ENCODE measurements at places on chromosomes 11 and 22.

GRCh38 chr11:115390441-115390840, 113.8 kb downstream of the CADM1 start:
- DNase-seq: no peak

GRCh38 chr11:1009991-1010390, 26.5 kb downstream of the MUC6 start:
- DNase-seq: no peak

GRCh38 chr11:67407688-67408163, 3.8 kb downstream of the TBC1D10C start:
- no peak for DNase-seq

DNA sequence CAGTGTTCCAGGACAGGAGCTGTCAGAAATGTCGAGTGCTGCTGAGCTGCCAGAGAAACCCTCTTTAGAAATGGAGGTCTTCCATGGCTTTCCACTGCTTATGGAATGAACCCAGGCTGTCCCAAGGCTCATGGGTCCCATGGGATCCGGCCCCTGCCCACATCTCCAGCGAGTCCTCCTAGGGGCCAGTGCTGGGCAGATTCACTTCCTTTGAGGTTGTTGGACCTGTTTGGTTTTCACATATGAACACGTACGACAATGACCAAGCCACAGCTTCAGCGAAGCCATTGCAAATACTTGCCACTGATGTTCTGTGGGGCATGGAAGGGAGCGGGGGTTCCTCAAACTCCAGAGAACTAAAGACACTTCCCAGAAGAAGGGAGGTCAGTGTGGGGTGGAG, 483.3 kb downstream of the TBC1D22A start:
- DNase-seq: no peak

DNA sequence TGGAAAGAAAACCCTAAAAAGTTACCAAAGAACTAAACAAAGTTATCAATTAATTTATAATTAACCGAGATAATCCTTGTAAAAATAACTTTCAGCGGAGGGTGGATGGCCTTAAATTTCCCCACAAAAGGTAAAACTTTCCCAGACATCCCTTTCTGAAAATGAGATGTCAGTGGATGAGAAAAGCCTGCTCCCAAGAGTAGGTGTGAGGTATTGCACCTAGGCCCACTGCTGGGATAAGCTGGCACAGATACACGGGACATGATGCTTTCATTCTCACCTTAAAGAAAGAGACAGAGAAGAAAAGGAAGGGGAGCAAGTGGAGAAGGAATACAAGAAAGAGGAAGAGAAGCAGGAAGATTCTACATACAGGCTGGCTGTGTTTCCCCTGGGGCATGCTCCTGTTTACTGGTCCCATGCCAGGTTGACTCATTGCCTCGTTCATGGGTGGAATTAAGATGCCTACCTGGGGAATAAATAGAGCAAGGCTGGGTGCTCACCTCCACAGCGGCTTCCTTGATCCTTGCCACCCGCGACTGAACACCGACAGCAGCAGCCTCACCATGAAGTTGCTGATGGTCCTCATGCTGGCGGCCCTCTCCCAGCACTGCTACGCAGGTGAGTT, at the start of gene SCGB2A2:
Gene SCGB2A2 (plus strand): TSS at position 505 of the 625 bp plus-strand sequence. CDS start 59 bp downstream, at position 564.
- DNase-seq: no peak

- no peak for DNase-seq
These were observed 645 bp downstream of the CDC42BPG start for GRCh38 chr11:64843686-64844329.

DNA sequence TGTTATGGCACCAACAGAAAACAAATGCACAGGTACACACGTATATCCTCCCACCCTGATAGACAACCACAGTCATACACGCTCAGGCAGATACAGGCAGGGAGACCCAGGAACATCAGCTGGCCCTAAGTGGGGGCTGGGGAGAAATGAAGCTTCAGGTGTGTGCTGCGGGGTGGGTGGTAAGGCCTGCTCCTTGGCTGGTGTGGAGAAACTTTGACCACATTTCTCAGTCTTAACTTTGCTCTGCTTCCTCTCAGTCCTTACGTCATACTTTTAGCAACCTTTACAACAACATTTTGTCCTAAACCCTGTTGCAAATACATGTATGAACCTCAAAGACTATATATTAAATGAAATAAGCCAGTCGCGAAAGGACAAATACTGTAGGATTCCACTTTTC, 6.7 kb upstream of the ANAPC15 start:
- no peak for DNase-seq

- DNase-seq: no peak
These were observed 15.5 kb upstream of the MS4A12 start for GRCh38 chr11:60477035-60477445.

DNA sequence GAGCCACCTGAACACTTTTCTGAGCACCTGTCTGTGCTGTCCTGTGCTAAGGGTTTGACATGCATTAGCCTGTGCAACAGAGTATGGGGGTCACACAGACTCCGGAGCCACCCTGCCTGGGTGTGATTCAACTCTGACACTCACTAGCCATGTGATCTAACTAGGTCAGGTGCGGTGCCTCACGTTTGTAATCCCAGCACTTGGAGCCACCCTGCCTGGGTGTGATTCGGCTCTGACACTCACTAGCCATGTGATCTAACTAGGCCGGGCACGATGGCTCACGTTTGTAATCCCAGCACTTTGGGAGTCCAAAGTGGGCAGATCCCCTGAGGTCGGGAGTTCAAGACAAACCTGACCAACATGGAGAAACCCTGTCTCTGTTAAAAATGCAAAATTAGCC, 11.4 kb downstream of the UBE2L6 start:
- DNase-seq: no peak

GRCh38 chr11:112558691-112559090, 298.0 kb upstream of the PLET1 start:
- DNase-seq: no peak

- DNase-seq: no peak
These were observed 86.4 kb downstream of the GGTLC2 start for GRCh38 chr22:22730655-22731373.
